ENCODE measurements at places on chromosomes 3 and 15.
A peak's percentile ranks its signal among the peaks of the same experiment; 100 is the strongest.

- no peak for DNase-seq
Measured at GRCh38 chr3:133933097-133934024, 37.7 kb upstream of the RAB6B start.

- peak; percentile 25 for DNase-seq
Measured at GRCh38 chr3:125055331-125055912, 375 bp downstream of the HEG1 start.

- DNase-seq: peak; percentile 56
Measured at GRCh38 chr3:156509189-156510174, 45.4 kb downstream of the SSR3 start.

DNA sequence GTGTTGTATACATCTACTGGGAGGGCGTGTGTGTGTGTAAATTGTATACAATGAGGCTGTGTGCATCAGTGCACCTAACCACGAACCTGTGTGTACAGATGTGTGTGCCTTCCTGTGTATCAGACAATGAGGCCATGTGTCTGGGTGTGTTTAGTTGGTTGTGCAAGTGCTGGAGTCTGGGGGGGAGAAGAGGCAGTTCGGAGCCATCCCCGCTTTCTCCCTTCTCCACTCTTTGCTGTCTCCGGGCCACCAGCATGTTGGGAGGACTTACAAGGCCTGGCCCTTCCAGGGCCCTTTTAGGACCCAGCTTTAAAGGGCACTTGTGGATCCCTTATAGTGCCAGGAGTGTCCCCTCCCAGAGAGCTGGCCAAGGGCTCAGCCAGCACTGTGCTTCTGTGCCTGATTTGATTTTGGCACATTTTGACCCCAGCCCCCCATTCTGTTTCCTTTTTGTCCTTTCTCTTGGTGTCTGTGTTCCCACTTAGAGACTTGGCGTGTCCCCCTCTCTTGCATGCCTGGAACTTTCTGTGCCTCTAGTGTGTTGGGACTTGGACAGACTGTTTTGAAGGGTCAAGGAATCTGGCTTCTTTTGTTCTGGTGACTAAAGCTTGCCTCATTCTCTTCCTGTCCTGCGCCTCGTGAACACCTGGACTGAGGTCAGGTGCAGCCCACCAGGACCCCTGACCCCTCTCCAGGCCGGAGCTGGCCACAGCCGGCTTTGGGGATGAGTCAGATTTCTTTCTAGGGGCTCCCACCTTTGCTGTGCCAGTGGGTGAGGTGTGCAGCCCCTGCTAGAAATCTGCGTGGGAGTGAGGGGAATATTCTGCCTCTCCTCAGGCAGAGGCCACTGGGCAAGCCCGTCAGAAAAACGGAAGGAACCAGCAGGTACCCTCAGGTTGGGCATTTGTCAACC is 1.5 kb downstream of the CTDSPL start:
- DNase-seq: no peak

- DNase-seq: no peak
Measured at GRCh38 chr15:68022061-68022460, 32.1 kb upstream of the PIAS1 start.

- no peak for DNase-seq
Measured at GRCh38 chr3:138296639-138297038, 33.0 kb downstream of the NME9 start.

- peak; percentile 57 for DNase-seq
Measured at GRCh38 chr3:57949785-57950615, 58.2 kb upstream of the FLNB start.

DNA sequence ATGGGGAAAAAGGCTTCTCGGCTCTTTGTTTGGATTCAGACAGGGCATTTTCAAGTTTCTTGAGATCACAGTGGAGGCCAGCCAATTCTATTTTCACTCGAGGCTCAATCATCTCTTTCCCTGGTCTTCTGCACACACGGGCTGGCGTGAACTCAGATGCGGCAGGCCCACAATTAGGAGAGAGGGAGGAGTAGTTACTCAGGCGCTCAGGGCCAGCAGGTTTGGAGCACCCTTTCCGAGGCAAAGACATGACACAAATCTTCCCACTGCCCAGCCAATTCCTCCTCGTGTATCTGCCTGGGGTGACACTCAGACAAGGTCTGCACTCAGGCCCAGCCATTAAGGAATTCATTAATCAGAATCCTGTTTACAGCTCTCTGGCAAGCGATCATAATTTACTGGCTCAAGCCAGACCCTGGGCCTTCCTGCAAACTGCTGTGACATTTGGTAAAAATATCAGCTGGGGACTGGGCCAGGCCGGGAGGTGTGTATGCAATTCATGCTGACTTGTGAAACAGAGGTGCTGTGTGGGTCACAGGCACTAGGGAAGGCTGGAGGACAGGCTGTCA is 68.1 kb upstream of the TLE3 start:
- DNase-seq: no peak

- DNase-seq: no peak
Measured at GRCh38 chr15:78316283-78317083, 17.1 kb upstream of the SKIC8 start.

GRCh38 chr3:155131104-155131503 is 51.0 kb downstream of the MME start:
- no peak for DNase-seq

DNA sequence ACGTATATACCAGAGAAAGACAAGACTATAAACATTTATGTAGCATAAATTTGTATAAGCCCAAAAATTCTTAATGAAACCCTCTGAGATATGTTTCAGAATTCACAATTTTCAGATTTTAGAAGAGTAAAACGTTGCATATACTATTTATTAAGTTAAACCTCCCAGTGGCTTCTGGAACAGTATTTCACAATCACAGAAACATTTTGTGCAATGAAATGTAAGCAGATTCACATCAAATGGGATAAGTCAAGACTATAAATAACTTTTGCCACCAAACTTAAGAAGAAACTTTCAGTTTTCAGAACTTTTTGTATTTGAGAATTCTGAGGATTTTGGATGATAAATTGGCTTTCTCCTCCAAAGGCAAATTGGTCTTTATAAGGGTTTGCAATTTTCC is 9.2 kb downstream of the SLTM start:
- DNase-seq: no peak

GRCh38 chr3:122940628-122941086 is 86.9 kb downstream of the SEMA5B start:
- no peak for DNase-seq

- DNase-seq: peak; percentile 70
Measured at GRCh38 chr3:124565013-124565412, 165.2 kb upstream of the UMPS start.

DNA sequence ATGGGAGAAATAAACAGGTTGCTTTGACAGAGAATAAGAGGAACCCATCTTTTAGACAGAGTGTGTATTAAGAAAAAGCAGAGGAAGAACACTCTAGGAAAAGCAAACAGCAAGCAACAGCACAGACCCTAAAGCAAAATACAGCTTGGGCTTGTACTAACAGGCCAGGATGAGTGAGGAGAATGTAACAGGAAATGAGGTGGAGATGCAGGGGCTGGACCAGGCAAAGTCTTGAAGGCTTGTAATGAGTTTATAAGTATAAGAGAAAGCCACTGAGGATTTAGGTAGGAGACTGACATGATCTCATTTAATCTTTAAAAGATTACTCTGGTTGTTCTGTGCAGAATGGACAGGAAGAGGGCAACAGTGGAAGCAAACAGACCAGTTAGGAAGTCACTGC is 4.9 kb downstream of the UBR1 start:
- no peak for DNase-seq

DNA sequence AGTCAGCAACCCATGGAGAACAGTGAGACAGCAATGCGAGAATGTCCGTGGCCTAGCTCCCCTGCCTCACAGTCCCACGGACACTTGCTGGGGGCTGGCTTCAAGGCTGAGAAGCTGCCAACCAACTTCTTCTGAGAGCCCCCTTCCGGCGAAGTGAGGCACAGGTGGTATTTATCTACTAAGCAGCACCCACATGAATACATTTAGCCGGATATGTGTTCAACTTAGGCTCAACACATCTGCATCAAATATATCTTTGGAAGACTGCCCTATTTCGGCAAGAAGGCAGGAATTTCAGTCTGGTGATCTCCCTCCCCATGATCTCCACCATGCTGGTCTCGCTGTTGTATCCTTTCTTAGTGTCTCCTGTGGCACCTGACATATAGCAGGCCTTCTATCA is 340.9 kb upstream of the NR2E3 start:
- DNase-seq: no peak

GRCh38 chr3:184311633-184312032 is 2.8 kb upstream of the EIF4G1 start:
- no peak for DNase-seq

- peak; percentile 95 for DNase-seq
Measured at GRCh38 chr3:129305592-129306091, 27.0 kb downstream of the HMCES start.

- DNase-seq: no peak
Measured at GRCh38 chr15:99130765-99131440, 26.0 kb downstream of the SYNM start.

GRCh38 chr3:141680620-141681389 is 57.3 kb upstream of the RNF7 start:
- DNase-seq: peak; percentile 66

DNA sequence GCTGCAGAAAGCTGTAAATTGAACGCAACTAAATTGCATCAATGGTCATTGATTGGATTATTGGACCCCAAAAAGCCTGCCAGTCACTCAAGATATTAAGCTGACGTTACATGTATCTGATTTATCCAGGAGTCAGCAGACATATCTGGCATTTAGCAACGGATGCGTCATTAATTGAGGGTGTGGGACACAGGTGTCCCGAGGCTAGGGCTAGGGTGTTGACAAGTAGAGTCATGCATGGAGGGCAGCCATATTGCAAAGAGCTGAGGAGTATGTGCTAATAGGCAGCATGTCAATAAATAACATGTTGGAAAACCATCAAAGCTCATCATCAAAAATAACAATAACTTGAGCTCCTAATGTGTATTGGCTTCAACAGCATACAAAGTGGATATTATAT is 234.5 kb upstream of the GOLGA6L4 start:
- no peak for DNase-seq

- no peak for DNase-seq
Measured at GRCh38 chr3:135382621-135383020, 582.9 kb upstream of the PPP2R3A start.

DNA sequence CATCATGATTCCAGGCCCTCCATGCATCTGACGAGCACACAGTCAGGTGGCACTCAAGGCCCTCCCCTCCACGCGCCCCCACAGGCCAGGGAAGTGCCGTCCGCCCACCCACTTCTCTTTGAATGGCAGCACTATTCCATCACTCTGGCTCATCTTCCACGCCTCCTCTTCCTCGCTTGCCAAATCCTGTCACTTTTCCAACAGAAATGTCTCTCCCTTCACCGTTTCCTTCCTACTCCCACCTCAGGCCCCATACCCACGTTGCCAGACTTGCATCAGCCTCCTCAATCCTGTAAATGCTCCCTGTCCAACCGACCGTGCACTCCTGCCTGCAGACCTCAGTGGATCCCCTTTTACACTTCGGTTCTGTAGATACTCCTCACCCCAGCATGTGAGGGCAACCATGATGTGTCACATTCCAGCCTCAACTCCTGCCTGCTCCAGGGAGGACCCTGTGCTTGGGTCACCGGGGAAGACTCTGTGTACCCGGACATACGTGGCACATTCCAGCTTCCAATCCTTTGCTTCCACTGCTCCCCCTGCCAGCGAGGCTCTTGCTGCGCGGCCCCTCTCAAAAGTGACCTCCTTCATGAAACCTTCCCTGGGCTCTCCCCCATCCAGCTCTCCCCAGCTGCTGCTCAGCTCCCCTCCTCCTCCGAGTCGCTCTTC is 29.6 kb downstream of the ADCY5 start:
- no peak for DNase-seq

GRCh38 chr3:183907911-183908331 is 23.2 kb upstream of the PARL start:
- DNase-seq: no peak

DNA sequence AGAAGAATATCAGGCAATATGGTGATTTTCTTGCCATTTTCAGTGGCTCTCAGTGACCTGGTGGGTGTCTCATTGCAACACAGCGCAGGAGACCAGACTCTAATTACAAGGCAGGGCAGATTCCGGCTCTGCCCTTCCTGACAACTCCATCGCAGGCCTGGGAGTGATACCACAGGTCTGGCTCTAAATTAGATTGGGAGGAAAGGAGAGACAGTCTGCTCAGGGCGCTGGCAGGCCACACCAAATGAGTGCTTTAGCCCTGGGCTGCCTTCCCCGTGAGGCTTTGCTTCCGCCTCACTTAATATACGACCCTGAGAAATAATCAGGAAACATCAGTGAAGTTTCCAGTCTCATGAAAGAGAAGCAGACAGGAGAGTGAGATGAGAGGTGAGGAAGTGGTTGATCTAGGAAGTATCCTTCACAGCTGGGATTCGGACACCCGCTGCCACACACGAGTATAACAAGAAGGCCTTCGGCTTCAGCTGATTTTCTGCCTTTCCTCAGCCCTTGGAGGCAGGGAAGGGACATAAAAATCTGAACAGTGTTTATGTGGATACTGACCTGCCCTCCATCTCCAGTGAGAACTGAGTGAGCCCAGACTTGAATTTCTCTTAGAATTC is 73.7 kb upstream of the PROK2 start:
- DNase-seq: no peak

- no peak for DNase-seq
Measured at GRCh38 chr3:152621967-152622810, 212.7 kb upstream of the P2RY1 start.

- DNase-seq: no peak
Measured at GRCh38 chr15:68349151-68349550, 71.6 kb downstream of the FEM1B start.

DNA sequence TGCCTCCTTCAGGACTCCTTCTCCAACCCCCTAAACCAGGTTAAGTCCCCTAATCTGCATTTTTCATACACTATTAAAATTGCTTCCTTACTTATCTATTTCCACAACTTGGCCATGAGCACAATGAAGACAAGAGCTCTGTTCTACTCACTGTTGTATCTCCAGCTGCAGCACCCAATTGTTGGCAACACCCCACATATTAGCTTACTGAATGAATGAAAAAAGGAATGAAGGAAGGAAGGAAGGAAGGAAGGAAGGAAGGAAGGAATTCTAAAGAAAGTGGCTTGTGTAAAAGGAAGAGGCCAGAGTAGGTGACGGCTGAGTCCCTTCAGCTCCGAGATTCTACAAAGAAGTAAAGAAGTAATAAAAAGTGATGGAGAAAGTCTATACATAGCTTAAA is 444.7 kb downstream of the ERC2 start:
- no peak for DNase-seq

- DNase-seq: no peak
Measured at GRCh38 chr3:175342196-175342595, 483.1 kb downstream of the NAALADL2 start.

DNA sequence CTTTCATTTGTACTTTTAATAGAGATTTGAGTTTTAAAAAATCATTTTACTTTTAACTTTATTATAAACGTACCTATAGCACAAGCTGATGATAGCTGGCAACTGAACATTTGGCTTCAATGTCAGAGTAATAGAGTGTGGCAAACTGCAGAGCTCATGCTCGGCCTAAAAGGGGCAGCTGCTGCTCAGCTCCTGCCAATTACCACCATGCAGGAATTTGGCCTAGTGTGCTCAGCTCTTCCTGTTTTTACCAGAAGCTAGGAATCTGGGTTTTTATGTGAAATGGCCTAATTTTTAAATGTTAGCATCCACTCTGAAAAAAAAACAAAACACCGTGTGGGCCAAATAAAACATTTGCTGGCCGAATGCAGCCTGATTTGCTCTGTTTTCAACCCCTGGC is 1.8 kb downstream of the IFT122 start:
- DNase-seq: peak; percentile 28

- DNase-seq: no peak
Measured at GRCh38 chr15:51669381-51669780, 11.9 kb upstream of the SCG3 start.
